Neural progenitor cell (in vitro differentiated cells): ENCODE measurements at places on chromosomes 3 and 15. TPM values are rescaled to one million over a fixed set of nuclear protein-coding genes. Genes with fewer than 3 reads are reported as not detected.

PRR20G gene
- total RNA-seq = not detected in 2 replicates

GRCh38 chr3:181919375-181919774 lies 207.7 kb downstream of the SOX2 start:
- DNase-seq = no peak

DNA sequence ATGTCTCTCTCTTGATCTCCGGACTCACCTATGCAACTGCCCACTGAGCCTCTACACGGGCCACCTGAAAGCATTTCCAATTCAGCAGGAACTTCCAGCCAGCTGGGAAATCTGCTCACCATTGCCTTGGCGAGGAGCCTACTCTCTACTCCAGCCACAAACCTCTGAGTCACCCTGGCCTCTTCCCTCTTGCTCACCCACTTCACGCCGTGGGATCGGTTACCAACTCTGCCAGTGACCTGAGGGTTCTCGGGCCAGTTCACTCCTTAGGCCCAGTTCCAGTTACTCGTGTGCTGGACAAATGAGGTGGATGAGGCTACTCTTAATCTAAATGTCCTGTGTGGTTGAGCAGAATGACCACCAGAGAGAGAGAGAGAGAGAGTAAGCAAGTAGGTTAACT lies 70.1 kb downstream of the CEMIP start:
- DNase-seq = no peak

- no peak for DNase-seq
Observed at GRCh38 chr3:163812006-163812405, 1266.3 kb downstream of the SI start.

ERC2 gene
- 20.6 and 24.8 TPM in 2 replicates for total RNA-seq

- no peak for DNase-seq
Observed at GRCh38 chr15:79943820-79944219, 27.2 kb downstream of the BCL2A1 start.

DNA sequence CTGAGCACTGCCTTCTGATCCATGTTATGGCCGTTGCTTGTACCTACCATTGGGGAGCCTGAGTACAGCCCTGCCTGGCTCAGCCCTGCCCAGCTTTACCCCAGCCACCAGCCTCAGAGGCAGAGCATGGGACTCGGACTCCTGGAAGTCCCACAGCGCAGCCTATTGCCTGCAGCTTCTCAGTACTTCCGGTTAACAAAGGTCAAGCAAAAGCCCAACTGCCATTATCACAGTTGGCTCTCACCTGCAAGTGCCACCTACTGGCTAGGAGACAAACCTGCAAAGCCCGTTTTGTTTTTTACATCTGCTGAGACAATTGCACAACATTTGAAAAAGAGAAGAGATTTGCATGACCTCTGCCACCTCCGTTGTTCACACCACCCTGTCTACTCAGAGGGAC lies 1081.7 kb downstream of the NAALADL2 start:
- peak; percentile 52 for DNase-seq

DNA sequence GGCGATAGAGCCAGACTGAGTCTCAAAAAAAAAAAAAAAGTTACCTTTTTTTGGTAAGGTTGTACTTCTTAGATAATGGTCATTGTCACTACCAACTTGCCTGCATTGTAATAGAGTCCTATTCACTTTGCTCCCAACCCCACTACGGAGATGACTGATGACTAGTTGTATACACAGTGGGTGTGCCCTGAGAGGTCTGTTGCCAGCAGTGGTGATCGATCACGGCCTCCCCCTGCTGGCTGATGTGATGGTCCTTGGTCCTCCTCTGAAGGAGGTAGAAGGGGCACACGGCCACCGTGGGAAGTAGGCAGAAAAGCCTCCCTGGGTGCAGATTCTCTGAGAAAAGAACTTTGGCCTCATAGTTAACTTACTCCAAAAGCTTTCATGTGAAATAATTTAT lies 10.7 kb downstream of the GCNT3 start:
- peak; percentile 55 for DNase-seq

RUVBL1 gene
- 91.4 and 110 TPM in 2 replicates for total RNA-seq

DNA sequence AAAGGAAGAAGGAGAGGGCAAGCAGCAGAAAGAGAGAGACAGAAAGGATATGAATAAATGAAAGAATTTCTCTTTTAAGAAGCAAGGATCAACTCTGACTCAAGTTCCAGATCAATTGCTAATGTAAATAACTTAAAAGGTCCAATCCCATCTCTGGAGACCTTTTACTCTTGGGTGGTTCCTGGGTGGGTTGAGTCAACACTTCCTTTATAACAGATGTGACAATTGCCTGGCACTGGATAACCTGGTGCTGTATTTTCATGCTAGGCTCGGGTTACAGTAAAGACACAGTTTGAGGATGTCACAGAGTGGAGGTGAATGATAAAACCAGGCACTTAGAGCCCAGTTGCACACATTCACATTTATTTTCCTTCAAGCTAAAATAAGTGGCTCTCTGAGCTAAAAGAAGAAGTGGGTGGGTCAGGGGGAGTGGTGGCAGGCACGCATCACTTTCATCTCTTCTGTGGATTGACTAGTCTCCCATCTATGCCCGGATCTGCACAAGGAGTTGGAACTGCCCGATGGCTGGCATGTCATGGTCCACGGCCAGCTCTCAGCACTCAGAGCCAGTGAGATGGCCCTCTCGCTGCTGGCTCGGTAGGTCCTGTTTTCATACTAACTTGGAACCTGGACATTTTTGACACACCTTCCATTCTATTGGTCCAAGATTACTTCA lies 465.8 kb downstream of the FOXP1 start:
- no peak for DNase-seq

GRCh38 chr15:82228750-82229149 lies 33.8 kb downstream of the EFL1 start:
- no peak for DNase-seq

TMIE gene
- not detected in 2 replicates for total RNA-seq
